ENCODE measurements at places on chromosomes 11 and 22.

DNA sequence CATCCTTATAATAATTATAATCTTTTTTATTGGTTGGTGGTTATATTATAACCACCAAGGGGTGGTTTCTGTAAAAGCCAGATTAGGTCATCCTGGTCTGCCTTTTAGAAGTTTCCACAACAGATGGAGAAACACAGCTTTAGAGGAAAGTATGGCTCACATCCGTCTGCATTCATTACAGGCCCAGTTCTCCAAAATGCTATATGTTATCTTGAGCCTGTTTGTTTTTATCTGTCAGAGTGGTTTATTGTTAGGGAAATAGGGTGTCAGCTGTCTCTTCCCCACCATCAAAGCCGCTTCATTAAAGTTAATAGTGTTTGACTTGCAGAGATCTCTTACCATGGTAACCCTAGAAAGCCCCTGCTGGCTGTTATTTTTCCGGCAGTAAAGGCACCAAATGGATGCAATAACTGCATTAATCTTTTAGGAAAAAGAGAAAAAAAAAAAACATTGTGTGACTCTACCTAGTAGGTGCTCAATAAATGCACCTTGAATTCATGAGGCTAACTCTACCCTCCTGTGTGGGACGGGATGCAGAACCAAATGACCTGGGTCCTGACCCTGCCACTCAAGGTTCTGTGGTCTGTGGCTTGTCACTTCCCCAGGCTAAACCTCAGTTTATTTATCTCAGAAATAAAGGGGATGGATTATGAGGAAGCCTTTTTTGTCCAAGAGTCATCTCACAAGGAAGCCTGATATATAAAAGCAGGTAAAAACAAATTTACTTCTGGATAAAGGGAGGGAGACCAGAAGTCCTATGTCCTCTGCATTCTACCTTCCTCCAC is 118.3 kb downstream of the WT1 start:
- peak; percentile 82 for DNase-seq

DNA sequence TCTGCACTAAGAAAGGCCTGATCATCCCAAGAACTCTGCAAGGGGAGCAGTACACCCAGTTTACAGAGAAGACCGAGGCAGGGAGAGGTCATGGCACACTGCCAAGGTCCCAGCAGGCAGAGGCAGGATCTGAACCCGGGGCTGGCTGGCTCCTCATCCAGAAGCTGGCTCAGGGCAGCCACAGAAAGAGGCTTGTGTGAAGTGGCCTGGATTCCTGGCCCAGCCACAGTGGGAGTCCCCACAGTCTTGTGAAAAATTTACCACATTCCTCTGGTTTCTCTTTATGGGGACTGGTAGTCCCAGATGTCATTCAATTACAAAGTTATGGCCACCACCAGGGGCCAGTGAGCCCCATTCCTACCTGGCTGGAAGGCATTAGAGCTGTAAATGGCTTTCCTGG is 440.5 kb downstream of the MIAT start:
- no peak for DNase-seq

GRCh38 chr11:33606762-33607161 is 93.9 kb downstream of the C11orf91 start:
- no peak for DNase-seq

GRCh38 chr22:44023404-44024287 is 456 bp upstream of the PARVB start:
- peak; percentile 61 for DNase-seq

DNA sequence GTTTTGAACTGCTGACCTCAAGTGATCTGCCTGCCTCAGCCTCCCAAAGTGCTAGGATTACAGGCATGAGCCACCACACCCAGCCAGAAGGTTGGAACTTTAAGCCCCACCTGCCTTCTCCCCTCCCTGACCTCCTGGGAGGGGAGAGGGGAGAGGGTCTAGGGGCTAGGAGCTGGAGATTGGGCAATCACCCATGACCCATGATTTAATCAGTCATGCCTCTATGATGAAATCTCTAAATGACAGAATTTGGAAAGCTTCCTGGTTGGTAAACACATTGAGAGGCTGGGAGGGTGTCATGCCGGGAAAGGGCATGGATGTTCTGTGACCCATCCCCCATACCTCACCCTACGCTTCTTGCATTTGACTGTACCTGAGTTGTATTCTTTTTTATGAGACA is 17.1 kb upstream of the TFIP11 start:
- no peak for DNase-seq

DNA sequence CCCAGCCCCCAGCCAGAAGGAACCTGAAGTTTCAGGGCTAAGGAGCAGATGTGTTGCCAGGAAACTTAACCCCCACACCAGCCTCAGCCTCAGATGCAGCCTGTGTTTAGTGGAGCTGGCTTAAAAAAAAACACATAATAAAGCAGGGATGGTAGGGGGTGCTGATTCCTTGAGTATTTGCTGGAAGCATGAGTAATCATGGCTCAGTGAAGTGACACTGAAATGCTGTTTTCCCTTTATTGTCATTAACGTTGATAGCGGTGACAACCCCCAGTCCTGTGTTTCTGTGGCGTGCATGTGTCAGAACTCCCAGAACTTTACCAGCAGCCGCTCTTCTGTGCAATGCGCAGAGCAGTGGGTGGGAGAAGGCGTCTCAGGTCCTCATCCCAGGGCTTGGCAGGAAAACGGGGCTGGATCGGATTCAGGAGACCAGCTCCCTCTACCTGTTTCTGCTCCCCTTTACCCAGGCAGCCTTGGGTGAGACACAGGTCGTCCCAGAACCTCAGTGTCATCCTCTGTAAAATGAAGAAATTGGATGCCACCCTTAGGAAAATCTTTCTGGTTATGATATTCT is 1282.1 kb downstream of the TBC1D22A start:
- no peak for DNase-seq

GRCh38 chr11:63503492-63503891 is 2.4 kb upstream of the LGALS12 start:
- no peak for DNase-seq

GRCh38 chr11:74570266-74571061 is 21.9 kb upstream of the POLD3 start:
- peak; percentile 70 for DNase-seq

- no peak for DNase-seq
Observed at GRCh38 chr22:30014244-30014643, 66.0 kb upstream of the HORMAD2 start.

DNA sequence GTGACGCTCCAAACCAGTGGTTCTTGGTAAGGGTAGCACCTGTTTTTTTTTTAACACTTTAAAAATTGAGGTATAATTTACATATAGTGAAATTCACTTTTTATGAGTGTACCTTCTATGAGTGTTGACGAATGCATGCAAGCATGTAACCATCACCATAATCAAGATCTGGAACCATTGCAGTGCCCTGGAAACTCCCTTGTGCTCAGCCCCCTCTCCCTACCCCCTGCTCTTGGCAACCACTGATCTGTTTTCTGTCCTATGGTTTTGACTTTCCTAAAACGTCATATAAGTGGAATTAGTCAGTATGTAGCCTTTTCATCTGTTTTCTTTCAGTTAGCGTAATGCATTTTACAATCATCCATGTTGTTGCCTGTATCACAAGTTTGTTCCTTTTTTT is 212.2 kb downstream of the GRIK4 start:
- no peak for DNase-seq

GRCh38 chr11:64834723-64835615 is 9.5 kb downstream of the CDC42BPG start:
- DNase-seq: no peak

- DNase-seq: peak; percentile 67
Observed at GRCh38 chr11:117818041-117818873, 6.3 kb downstream of the FXYD2 start.

- no peak for DNase-seq
Observed at GRCh38 chr11:73317373-73317772, 9.3 kb downstream of the ARHGEF17 start.

- no peak for DNase-seq
Observed at GRCh38 chr11:107370390-107370789, 87.2 kb downstream of the CWF19L2 start.

- DNase-seq: peak; percentile 65
Observed at GRCh38 chr11:27158456-27159334, 118.1 kb downstream of the BBOX1 start.

DNA sequence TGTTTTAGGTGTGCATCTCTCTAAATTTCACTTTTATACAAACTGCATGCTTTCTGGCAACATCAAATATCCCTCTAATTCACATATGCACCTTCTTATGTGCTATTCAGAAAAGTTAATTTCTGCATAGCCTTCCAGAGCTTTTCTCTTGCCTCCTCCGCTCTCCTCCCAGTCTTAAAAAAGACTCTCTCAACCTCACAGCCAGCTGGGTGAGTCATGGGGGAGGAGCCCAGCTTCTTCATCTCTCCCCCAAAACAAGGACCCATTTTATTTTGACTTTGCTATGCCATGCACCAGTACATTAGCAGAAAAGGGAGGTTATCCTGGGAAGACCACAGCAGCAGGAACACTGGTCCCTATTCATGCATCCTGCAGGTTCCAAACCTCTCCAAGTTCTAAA is 234.4 kb downstream of the KCNA4 start:
- DNase-seq: no peak

GRCh38 chr11:62788991-62789390 is 1.8 kb downstream of the TMEM179B start:
- no peak for DNase-seq

DNA sequence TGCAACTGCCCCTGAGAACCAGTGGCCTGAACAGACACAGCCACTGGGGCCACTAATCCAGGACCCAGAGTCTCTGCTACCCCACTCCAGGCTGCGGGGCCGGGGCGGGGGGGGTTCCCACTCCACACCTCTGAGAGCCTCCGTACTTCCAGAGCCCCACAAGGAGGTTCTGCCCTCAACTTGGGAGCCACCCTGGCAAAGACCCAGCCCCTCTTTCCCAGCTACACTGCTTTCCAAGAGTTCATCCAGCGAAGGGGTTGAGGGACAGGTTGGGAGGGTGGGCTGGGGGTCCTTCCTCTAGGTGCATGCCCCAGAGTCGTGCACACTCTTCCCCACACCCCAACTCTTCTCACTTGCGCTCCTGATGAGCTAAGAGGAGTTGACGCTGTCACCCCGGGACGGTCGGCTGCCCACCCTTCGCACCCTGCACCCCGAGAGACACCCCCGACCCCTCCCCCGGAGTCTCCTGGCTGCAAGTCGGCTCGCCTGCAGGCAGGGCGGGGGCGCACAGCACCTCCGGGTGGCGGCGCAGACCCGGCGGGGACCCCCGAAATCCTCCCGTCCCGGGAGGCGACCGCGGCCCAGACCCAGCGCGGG is 531 bp downstream of the RAB3IL1 start:
- DNase-seq: peak; percentile 15

GRCh38 chr22:37654563-37655251 is 3.8 kb upstream of the PDXP start:
- no peak for DNase-seq

DNA sequence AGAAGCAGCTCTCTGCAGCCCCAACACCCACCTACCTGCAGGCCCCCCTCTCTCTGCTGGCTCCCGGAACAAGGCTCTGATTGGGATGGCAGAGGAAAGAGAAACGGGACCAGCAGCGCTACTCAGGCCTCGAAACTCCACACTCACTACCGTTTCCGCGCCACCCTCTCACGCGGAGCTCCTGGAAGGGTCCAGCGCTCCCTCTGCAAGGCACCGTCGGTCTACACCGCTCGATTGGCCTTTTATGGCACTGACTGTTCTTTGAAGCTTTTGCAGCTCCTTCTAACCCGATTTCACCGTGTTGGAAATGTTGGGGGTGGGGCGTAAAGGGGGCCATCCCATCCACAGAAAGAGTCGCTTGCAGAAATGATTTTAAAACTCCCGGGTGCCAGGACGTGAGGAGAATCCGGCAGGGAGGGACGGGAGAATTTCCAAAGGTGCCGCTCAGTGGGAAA is 323 bp upstream of the PANX1 start:
- DNase-seq: no peak

DNA sequence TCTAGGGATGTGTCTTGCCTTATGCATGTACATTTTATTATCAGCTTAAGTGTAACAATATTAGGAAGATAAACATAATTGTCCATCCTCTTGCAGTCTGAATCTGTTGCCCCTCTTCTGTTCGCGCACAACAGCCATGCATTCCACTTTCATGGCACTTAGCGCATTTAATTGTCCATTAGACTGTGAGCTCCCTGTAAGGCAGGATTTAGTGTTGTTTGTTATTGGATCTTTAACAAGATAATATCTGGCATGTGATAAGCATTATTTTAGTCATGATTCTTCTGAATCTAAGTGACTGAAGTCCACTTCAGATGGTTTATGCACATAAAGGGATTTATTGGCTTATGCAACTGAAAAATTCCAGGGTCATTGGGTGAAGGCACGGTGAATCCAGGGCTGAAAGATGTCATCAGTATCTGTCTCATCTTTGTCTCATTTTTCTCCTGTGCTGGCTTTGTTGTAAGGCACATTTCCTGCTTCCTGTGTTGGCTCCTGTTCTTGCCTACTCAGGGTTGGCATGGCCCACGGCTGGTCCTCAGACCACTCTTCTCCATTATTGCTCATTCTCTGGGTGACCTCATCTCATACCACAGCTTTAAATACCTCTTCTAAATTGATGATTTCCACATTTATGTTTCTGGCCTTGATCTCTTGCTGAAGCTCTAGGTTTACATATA is 37.6 kb downstream of the ATXN10 start:
- DNase-seq: no peak

- DNase-seq: peak; percentile 47
Observed at GRCh38 chr22:22692707-22693530, 48.5 kb downstream of the GGTLC2 start.

DNA sequence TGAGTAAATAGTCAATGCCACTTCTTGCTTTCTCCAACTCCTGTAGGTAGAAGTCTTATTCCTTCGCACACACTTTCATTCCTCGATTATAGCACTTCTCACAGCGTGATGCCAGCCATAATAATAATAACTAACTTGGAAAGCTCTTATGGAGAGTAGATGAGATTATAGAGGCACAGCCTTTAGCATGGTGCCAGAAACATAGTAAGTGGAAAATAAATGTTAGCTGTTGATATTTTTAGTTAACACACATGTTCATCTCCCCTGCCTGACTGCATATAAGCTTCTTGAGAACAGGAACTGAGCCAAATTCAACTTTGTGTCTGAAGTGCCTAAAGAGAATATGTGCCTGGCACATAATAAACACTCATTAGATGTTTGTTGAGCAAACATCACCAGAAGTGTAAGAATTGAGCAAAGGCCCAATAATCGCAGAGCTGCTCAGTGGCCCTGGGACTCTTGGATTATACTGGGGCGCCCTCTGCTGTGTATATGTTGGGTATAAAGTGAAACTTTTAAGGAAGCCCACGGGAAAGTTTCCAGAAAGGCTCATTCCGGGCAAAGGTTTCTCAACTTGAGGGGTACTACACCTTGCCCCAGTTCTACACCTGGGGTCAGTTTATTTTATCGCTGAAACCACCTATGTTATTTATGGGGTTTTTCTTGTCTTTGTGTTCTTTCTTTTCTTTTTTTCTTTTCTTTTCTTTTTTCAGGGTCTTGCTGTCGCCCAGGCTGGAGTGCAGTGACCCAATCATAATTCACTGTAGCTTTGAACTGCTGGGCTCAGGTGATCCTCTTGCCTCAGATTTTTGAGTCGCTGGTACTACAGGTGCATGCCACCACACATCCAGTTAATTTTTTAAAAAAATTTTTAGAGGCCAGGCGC is 22.3 kb downstream of the SLN start:
- peak; percentile 56 for DNase-seq

- DNase-seq: no peak
Observed at GRCh38 chr22:22927196-22927887, 39.7 kb downstream of the IGLL5 start.

- DNase-seq: no peak
Observed at GRCh38 chr11:74019104-74019738, 10.3 kb upstream of the UCP3 start.

All from common myeloid progenitor, CD34-positive (primary cell).